ENCODE measurements at places on chromosomes 5 and 9. TPM values are rescaled to one million over a fixed set of nuclear protein-coding genes. Genes with fewer than 3 reads are reported as not detected.

PALM2AKAP2 gene
- 2.2 TPM for total RNA-seq

GFI1B gene
- total RNA-seq, result not detected

PCDHGB2 gene
- total RNA-seq, result 0.93 TPM

IFNK gene
- total RNA-seq, result not detected

BTNL9 gene
- not detected for total RNA-seq

ANKRD18A gene
- total RNA-seq, result 4.1 TPM

FOXD4L5 gene
- total RNA-seq, result 0.27 TPM
